ENCODE measurements at places on chromosomes 7 and 10.

GRCh38 chr7:47148536-47149207 lies 433.2 kb downstream of the TNS3 start:
- no peak for DNase-seq

GRCh38 chr7:134891262-134891695 lies 95.0 kb upstream of the AGBL3 start:
- DNase-seq = no peak

- DNase-seq = no peak
These were observed 432.5 kb downstream of the PARD3 start for GRCh38 chr10:34382626-34383025.

DNA sequence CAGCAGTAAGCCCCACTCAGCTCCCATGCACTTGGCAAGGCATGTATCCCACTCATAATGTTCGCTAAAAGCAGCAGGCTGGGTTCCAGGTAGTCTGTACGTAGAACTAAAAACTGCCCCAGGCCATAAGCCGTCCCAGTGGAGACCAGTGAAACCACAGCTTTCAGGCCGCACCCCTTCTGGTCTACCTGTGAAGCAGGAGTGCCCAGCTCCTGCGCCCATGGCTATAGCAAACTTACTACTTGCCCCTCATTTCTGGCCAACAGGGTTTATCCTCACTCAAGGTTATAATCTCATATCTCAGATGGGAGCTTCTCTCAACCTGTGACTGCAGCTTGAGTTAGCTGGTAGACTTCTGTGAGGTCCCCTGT lies 338.2 kb upstream of the LRRTM3 start:
- DNase-seq = no peak

GRCh38 chr10:110859973-110860376 lies 11.8 kb upstream of the PDCD4 start:
- no peak for DNase-seq

DNA sequence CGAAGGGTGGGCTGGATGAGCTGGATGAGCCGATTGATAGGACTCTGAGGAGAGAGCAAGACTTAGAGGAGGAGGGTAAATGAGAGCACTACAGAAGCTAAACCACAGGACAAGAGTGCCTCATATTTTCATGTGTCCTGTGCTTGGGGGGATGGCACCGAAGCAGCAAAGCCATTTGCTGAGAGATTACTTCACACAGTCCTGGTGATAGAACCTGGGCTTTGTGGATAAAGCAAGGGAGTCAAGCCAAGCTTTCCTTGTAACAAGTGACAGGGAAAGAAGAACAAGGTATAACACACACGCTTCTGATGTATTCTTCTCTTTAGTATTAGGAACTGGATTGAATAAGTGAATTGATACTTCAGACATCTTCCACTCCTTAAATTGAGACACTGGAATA lies 253.7 kb downstream of the ANKRD7 start:
- DNase-seq = no peak

- no peak for DNase-seq
These were observed 85.4 kb upstream of the CYP2C9 start for GRCh38 chr10:94853065-94853464.

DNA sequence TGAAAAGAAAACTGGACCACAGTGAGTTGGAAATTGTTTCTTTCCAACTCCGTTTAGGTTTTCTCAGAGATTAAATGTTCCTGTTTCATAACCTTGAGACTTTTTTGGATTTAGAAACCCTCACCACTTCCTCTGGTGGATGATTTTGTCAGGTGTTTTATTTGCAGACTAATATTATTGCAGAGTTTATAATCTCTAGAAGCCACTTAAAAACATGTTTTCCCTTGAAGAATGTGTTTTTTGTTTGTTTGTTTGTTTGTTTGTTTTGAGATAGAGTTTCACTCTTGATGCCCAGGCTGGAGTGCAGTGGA lies 520 bp upstream of the MICU1 start:
- DNase-seq = no peak

DNA sequence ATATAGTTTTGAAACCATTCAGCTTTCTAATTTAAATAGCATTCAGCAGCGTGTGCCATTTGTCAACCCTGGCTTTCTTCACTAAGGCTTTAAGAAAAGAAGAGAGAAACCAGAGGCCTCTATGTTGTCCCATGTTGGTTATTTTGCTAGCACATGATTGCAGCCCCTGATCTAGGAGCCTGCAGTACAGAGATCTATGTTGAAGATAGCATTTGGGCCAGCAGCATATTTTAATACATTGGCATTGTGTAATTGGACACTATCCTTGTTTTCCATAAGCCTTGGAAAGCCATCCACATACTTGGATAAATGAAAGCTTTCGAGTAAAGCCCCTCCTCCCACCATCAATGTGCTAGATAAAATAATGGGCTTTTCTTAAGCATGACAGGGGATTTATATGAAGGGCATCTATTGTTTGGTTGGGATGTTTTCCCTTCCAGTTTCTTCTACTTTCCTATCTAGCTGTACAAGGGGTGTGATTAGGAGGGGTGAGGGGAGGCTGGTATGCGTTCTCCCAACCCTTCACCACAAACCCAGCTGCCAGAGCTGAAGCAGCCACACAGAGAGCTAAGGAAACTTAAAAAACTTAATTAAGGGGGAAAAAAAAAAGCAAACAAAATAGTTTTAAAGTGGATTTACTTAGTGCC lies 23.1 kb upstream of the SDHAF3 start:
- DNase-seq = no peak

GRCh38 chr10:5643346-5644067 lies 22.9 kb downstream of the ASB13 start:
- no peak for DNase-seq

GRCh38 chr10:18216482-18216881 lies 76.3 kb downstream of the CACNB2 start:
- no peak for DNase-seq

- no peak for DNase-seq
These were observed 32.3 kb downstream of the ATRNL1 start for GRCh38 chr10:115125505-115125904.

GRCh38 chr10:32937911-32938424 lies 20.1 kb downstream of the ITGB1 start:
- no peak for DNase-seq

- no peak for DNase-seq
These were observed 17.6 kb upstream of the FAM221A start for GRCh38 chr7:23662124-23662983.

GRCh38 chr7:2109936-2110609 lies 122.7 kb downstream of the MAD1L1 start:
- no peak for DNase-seq

DNA sequence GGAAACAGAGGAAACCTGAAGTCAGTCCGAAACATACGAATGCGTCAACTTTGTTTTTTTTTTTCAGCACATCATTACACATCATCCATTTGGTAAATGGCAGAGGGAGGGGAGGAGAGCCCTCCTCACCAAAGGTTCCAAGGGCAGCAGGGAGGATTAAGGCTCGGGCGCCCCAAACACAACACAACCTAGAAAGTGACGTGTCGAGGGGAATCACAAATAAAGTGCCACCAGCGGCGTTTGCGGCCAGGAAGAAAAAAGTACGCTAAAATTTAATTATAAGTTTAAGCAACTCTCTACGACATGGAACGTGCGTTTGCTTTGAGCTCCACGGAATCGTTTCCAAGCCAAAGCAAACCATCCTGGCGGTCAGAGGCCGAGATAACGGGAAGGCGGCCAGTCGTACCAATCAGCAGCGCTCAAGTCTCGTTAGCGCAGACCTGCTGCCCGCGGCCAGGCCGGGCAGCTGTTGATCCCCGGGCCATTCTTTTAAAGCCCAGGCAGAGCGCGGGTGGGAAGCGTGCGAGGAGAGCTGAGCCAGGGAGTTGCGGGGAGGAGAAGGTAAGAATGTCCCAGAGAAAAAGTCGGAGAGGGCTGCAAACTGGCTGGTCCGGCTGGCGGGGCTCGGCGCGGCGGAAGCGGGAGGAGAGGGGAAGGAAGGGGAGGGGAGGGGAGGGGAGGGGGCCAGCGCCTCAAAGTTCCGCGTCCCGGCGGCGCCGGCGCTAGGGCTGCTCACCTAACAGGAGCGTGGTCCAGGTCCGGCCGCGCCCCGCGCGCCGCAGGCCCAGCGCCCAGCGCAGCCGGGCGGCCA lies 719 bp downstream of the DPY19L1 start:
- DNase-seq = no peak

DNA sequence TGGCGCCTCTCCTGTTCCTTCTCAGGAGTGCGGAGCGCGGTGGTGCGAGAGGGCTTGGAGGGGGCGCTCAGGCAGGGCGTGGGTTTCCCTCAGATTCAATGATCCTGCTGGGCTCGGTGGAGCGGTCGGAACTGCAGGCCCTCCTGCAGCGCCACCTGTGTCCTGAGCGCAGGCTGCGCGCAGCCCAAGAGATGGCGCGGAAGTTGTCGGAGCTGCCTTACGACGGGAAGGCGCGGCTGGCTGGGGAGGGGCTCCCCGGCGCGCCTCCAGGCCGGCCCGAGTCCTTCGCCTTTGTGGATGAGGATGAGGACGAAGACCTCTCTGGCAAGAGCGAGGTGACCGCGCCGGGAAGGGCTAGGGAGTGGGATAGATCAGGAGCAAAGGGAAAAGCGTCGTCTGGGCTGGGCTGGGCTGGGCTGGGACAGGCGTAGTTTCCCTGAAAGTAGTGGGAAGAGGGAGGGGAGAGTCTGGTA lies 17.0 kb downstream of the FAM131B start:
- DNase-seq = peak; percentile 65

- DNase-seq = no peak
These were observed 100.5 kb downstream of the FGFR2 start for GRCh38 chr10:121497513-121498470.

- no peak for DNase-seq
These were observed 33.4 kb downstream of the MACROH2A2 start for GRCh38 chr10:70085975-70086613.

GRCh38 chr7:43169076-43169475 lies 56.6 kb downstream of the HECW1 start:
- no peak for DNase-seq

GRCh38 chr7:101245147-101245668 lies 327 bp upstream of the FIS1 start:
- no peak for DNase-seq
